ENCODE measurements at places on chromosomes 12 and 14.

- DNase-seq, result no peak
Measured at GRCh38 chr12:79409562-79409961, 281.2 kb downstream of the PAWR start.

GRCh38 chr14:49982082-49982481 lies 89.2 kb downstream of the ARF6 start:
- DNase-seq, result no peak

GRCh38 chr14:55514819-55515490 lies 65.1 kb upstream of the KTN1 start:
- DNase-seq, result no peak

- no peak for DNase-seq
Measured at GRCh38 chr14:72610096-72610830, 283.6 kb downstream of the DPF3 start.

GRCh38 chr12:102883204-102883799 lies 33.7 kb downstream of the PAH start:
- DNase-seq, result peak; percentile 55

GRCh38 chr12:12365446-12365802 lies 8.5 kb downstream of the BORCS5 start:
- no peak for DNase-seq

DNA sequence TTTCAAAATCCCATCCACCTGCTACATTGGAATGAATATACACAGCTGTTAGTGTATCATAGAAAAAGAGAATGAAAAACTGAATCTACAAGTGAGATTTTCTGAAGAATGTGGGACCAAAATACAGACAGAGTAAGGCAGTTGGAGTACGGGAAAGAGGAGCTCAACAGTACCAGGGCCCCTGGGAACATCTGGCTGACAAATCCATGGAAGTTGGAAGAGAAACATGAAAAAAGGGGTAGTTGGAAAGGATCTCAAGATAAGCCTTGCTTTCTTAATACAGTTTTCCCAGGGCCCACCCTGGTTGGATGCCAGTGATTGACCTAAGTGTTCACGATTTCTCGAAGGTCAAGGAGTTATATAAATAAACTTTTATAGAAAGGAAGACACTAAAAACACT lies 54.0 kb upstream of the SLCO1C1 start:
- no peak for DNase-seq

DNA sequence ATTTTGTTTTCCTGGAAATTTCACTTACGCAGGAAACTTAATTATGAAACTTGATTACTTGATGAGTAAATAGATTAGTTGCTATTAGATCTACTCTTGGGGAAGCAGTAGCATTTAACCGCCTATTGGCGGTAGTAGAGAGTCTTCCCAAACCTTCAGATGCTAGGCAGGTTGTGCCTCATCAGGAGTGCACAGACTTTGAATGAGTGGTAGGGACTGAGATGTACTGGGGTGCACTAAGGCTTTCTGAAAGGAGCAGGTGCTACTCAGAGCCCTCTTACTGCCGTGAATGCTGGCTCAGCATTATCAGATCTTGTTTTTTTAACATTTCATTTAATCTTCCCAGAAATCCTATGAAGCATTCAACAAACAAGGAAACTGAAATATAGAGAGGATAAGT lies 7.7 kb downstream of the GATC start:
- DNase-seq, result no peak

DNA sequence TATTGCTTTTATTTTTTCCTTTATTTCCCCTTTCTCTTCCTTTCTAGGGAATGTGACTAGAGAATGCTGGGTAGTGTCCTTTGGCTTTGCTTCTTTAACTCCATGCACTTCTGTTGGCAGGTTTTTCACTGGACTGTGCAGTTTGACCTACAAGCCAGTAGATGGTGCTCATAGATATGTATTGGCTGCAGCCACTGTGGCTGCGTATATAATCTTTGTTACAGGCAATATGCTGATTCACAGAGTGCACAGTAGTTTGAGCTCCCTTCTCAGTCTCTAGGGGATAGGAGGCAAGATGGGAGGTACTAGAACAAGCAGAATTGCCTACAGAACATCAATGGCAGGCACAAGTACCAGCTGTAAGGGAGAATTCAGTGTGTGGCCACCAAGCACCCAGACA lies 503.5 kb downstream of the LRFN5 start:
- no peak for DNase-seq

DNA sequence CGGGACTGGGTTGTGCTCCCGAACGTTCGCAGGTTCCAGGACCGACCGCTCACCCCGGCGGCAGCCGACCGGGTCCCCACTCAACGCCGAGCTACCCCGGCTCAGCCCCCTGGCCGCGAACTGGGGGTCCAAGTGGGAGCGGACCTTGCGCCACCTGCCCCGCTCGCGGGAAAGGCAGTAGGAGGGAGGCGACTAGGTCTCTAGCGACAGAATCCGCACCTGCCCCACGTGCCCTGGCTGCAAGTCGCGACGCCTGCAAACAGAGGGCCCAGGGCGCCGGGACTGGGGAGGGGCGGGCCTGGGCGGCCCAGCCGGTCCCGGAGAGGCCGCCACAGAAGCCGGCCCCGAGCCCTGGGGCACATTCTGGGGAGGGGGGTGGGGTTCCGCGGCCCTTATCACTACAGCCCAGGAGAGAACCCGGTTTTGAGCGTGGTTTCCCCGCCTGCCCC lies 239.2 kb upstream of the CPNE8 start:
- no peak for DNase-seq

- no peak for DNase-seq
Measured at GRCh38 chr12:117158911-117159553, 31.2 kb downstream of the FBXO21 start.

GRCh38 chr14:100341301-100342031 lies 18.3 kb downstream of the SLC25A47 start:
- no peak for DNase-seq

GRCh38 chr12:94736004-94736403 lies 85.6 kb upstream of the TMCC3 start:
- DNase-seq, result no peak

DNA sequence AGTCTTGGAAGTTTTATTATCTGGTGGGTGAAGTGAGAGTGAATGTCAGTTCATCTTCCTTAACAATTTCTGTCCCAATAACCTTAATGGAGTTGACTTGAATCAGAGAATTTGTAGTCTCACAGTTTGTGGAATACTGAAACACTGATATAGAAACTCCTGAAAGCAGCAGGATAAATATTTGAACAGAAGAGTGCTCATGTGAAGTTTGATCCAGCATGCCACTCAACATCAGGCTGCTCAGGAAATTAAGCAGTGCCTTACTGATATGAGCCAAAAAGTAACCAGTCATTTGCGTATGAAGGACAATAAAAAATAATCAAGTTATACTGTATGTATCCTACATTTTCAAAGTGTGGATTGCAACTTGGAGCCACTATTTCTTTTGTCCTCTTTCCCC lies 15.7 kb downstream of the MUCL1 start:
- DNase-seq, result no peak

DNA sequence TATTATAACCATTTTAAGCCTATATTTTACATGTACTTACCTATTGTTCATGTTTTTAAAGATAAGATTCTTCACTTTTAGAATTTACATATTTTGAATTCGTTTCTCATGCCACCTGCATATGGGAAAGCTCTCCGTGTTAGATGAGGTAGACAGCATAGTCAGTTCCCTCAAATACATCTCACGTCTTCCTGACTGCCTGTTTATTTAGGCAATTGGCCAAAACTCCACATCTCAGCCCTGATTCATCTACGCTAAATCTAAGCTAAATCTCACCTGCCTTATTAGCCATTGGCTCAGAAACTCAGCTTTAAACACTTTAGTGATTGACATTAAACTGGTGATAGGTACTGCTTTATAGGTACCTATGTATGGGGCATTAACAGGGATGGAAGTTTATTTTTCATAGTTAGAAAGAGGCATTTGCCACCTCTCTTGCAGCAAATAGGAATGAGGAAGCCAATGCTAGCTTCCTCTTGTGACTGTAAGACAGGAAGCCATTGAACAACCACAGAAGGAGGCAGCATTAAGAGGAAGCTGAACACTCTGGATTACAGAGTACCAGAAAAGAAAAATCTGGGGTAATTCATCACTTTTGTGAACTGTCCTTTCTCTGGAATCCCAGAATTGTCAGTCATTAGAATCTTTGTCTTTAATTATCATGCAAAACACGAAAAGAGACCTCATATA lies 111.9 kb downstream of the LRFN5 start:
- no peak for DNase-seq

GRCh38 chr12:95146769-95147168 lies 70.5 kb downstream of the FGD6 start:
- DNase-seq, result no peak

DNA sequence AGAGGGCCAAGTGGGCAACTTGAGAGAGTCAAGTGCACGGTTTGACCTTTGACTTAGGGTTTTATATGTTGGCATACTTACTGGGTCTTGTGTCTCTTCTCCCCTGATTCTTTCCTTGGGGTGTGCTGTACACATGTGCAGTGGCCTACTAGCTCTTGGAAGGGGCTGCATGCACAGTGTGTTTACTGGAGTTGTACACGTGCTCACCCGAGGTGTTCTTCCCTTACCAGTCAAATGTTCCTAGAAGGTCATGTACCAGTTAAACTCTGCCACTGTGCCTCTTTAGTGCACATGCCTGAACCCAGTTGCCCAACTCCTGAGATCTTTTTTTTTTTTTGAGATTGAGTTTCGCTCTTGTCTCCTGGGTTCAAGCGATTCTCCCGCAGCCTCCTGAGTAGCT lies 9.2 kb upstream of the DTD2 start:
- no peak for DNase-seq

- no peak for DNase-seq
Measured at GRCh38 chr14:82112210-82112839, 578.7 kb upstream of the SEL1L start.

GRCh38 chr14:100606687-100607610 lies 19.7 kb upstream of the BEGAIN start:
- DNase-seq, result no peak

GRCh38 chr12:75476071-75476470 lies 4.5 kb upstream of the GLIPR1 start:
- peak; percentile 56 for DNase-seq

- no peak for DNase-seq
Measured at GRCh38 chr14:88233915-88234314, 89.2 kb downstream of the KCNK10 start.

- DNase-seq, result no peak
Measured at GRCh38 chr12:116245189-116245588, 32.3 kb downstream of the MED13L start.

GRCh38 chr14:73757876-73758391 lies 43.8 kb upstream of the PNMA1 start:
- no peak for DNase-seq

- DNase-seq, result no peak
Measured at GRCh38 chr14:61258985-61259384, 22.2 kb downstream of the TMEM30B start.

- no peak for DNase-seq
Measured at GRCh38 chr12:6567112-6567670, 900 bp downstream of the NOP2 start.

- DNase-seq, result no peak
Measured at GRCh38 chr12:3680919-3681594, 71.9 kb downstream of the CRACR2A start.

- no peak for DNase-seq
Measured at GRCh38 chr12:128661226-128661569, 162.6 kb downstream of the SLC15A4 start.

- peak; percentile 42 for DNase-seq
Measured at GRCh38 chr14:21940887-21941856, 267.6 kb upstream of the OR4E1 start.

DNA sequence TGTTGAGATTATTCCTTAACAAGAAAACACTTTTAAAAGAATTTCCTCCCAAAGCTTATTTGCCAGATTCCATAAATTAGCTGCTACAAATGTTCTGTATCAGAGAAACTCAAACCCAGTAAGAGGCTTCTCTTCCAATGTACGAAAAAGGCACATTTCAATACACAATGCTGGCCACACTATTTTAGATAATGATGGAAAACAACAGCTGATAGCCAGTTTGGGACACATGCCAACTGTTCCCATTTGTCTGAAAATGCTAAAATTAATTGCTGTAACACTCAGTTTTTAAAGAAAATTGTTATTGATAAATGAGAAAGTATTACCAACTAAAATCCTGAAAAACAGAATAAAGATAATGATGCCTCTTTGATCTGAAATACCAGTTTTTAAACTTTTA lies 4.4 kb downstream of the CFL2 start:
- DNase-seq, result no peak

DNA sequence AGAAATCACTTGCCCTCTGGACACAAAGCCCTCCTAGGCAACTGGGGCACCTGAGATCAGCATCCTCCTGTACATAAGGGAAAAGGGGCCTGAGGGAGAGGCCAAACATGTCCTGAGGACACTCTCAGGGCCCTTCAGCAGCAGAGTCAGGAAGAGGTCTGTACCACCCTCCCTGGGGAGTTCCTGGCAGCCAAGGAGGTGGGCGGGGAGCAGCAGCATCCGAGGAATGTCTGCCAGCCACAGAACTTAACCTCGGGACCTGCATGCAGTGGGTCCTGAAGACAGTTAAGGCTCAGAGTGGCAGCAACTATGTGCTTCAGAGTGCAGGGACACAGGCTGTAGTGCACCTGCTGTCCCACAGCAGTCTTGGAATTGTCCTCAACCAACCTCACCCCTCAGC lies 62.1 kb downstream of the SPTB start:
- DNase-seq, result peak; percentile 5

DNA sequence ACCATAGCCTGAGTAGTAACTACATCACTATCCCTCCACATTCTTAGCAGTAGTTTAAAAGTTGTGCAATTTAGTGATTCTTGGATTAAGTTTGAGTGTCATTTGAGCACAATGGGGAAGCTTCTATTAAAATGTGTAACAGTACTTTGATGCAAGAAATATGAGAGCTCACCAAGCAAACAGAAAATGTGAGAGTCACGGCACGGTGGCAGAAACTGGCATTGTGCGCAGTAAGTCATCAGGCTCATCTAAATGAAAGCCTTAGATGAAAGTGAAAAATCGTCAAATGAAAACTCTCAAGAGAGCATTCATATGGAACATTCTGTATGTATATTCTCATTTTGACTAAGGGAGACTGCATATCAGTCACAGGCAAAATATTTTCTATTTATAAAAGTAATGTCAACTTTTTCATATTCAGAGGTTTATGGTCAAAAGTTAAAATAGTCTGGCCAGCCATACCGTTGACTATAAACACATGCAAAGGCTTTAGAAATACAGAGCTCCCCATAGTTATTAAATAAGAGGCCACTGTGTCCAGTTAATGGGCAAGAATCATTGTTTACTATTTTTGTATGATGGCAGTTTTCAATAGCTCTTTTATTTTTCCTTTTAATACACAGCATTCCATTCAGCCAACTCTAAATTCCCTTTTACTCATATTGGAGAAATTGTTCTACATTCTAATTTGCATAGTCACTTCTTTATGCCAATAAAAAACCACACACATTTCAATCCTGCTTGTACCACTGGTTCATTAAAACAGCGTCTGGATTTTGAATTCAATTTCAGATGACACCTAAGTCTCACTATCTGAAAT lies 167.9 kb downstream of the PRKD1 start:
- DNase-seq, result no peak

- DNase-seq, result no peak
Measured at GRCh38 chr14:61151251-61151650, 129.9 kb downstream of the TMEM30B start.

GRCh38 chr12:10170216-10170615 lies 1.7 kb downstream of the OLR1 start:
- DNase-seq, result no peak

GRCh38 chr14:51908086-51908485 lies 47.7 kb downstream of the GNG2 start:
- no peak for DNase-seq

Measured in activated T-cell treated with anti-CD3 and anti-CD28 coated beads, Interleukin-2, amount 50 U/mL, for 48 hours (primary cell).